ENCODE measurements at places on chromosomes 5 and 9.

GRCh38 chr9:19703702-19704101 lies 85.1 kb downstream of the SLC24A2 start:
- no peak for DNase-seq
- no peaks in the 10 kb centered on the region for H3K36me3 ChIP-seq

GRCh38 chr5:113084402-113085083 lies 107.9 kb downstream of the DCP2 start:
- H3K4me3 ChIP-seq, result no peak overlapping the region
- peaks cover 5% of the 10 kb centered on the region for H3K27me3 ChIP-seq
- no peaks in the 10 kb centered on the region for H3K36me3 ChIP-seq
- no peak overlapping the region for H3K27ac ChIP-seq
- DNase-seq, result no peak
- no peaks in the 10 kb centered on the region for H3K4me1 ChIP-seq

DNA sequence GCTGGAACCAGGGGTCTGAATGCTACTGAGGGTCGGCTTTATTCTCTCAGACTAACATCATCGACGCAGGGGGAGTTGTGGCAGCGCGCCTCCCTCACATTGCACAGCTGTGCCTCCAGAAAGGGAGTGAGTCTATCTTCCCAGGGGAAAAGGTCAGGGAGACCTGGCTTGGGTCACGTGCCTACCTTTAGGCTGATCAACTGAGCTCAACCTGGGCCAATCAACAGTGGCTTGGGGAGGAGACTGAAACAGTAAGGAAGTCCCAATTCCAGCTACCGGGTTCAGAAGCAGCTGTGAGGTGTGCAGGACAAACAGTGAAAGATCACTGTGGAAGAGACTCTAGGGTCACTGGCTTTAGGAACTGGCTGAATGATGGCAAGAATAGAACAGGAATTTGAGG lies 14.3 kb downstream of the SNX30 start:
- peaks cover 2% of the 10 kb centered on the region for H3K27me3 ChIP-seq
- no peak for DNase-seq
- H3K27ac ChIP-seq, result no peak overlapping the region
- no peak overlapping the region for H3K4me3 ChIP-seq
- peaks cover 15% of the 10 kb centered on the region for H3K36me3 ChIP-seq
- H3K4me1 ChIP-seq, result peaks cover 4% of the 10 kb centered on the region

- no peaks in the 10 kb centered on the region for H3K36me3 ChIP-seq
- peaks cover 8% of the 10 kb centered on the region for H3K4me1 ChIP-seq
- no peak for DNase-seq
- no peak overlapping the region for H3K27ac ChIP-seq
- no peaks in the 10 kb centered on the region for H3K27me3 ChIP-seq
Observed at GRCh38 chr9:98038958-98039357, 17.6 kb upstream of the NANS start.

DNA sequence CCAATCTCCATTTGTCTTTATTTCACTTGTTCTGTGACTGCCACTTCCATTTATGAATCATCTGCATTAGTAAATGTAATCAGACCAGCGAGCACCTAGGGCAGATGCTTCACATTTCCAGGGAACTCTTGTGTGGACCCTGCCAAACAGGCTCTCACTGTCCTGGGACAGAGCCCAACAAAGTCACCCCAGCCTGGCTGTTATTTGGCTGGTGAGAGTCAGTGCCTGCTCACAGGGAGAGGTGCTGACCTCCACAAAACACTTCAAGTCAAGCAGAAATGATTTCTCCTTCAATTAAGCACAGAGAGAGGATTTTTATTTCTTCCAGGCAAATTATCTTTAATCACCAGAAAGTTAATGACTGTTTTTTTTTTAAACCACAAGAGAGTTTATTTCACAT lies 568.0 kb downstream of the MTRR start:
- no peaks in the 10 kb centered on the region for H3K27me3 ChIP-seq
- H3K36me3 ChIP-seq, result no peaks in the 10 kb centered on the region
- no peak overlapping the region for H3K4me3 ChIP-seq
- no peak for DNase-seq
- H3K4me1 ChIP-seq, result no peaks in the 10 kb centered on the region

- H3K27me3 ChIP-seq, result no peaks in the 10 kb centered on the region
- no peaks in the 10 kb centered on the region for H3K36me3 ChIP-seq
- DNase-seq, result no peak
Observed at GRCh38 chr9:96057155-96057554, 181.7 kb downstream of the ERCC6L2 start.

- no peak for DNase-seq
- H3K4me3 ChIP-seq, result no peak overlapping the region
- H3K36me3 ChIP-seq, result no peaks in the 10 kb centered on the region
- H3K27ac ChIP-seq, result no peak overlapping the region
- peaks cover 12% of the 10 kb centered on the region for H3K27me3 ChIP-seq
Observed at GRCh38 chr5:96624596-96624995, 37.6 kb upstream of the CAST start.

GRCh38 chr5:123881759-123882244 lies 369.8 kb downstream of the CSNK1G3 start:
- no peaks in the 10 kb centered on the region for H3K36me3 ChIP-seq
- no peaks in the 10 kb centered on the region for H3K4me1 ChIP-seq
- no peaks in the 10 kb centered on the region for H3K27me3 ChIP-seq
- H3K4me3 ChIP-seq, result no peak overlapping the region
- H3K27ac ChIP-seq, result no peak overlapping the region

GRCh38 chr5:91361790-91362189 lies 21.3 kb downstream of the ARRDC3 start:
- no peak overlapping the region for H3K27ac ChIP-seq
- H3K27me3 ChIP-seq, result peaks cover 15% of the 10 kb centered on the region
- no peak for DNase-seq
- H3K4me3 ChIP-seq, result no peak overlapping the region
- peaks cover 4% of the 10 kb centered on the region for H3K36me3 ChIP-seq
- H3K4me1 ChIP-seq, result peaks cover 9% of the 10 kb centered on the region

GRCh38 chr5:110702300-110702699 lies 24.2 kb downstream of the TMEM232 start:
- H3K4me3 ChIP-seq, result no peak overlapping the region
- peaks cover 2% of the 10 kb centered on the region for H3K27me3 ChIP-seq
- DNase-seq, result no peak
- no peak overlapping the region for H3K27ac ChIP-seq
- peaks cover 3% of the 10 kb centered on the region for H3K4me1 ChIP-seq

DNA sequence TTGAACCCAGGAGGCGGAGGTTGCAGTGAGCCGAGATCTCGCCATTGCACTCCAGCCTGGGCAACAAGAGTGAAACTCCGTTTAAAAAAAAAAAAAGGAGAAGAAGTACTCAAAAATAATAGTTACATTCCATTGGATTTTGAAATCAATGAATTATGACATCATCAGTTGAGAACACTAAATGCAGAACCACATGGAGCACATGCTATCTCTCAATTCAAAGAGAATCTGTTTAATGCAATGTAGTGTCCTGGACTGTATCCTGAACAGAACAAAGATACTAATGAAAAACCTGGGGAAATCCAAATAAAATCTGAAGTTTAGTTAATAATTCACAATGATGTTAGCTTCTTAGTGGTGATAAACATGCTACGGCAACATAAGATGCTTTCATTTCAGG lies 20.3 kb downstream of the CDC14B start:
- no peak for DNase-seq
- no peaks in the 10 kb centered on the region for H3K4me1 ChIP-seq
- no peak overlapping the region for H3K4me3 ChIP-seq
- H3K27ac ChIP-seq, result no peak overlapping the region

- peaks cover 46% of the 10 kb centered on the region for H3K36me3 ChIP-seq
- H3K27ac ChIP-seq, result peak overlapping the region; percentile 97
- DNase-seq, result peak; percentile 79
- H3K4me1 ChIP-seq, result peaks cover 55% of the 10 kb centered on the region
- H3K27me3 ChIP-seq, result no peaks in the 10 kb centered on the region
Observed at GRCh38 chr5:172115541-172115982, 72.5 kb downstream of the STK10 start.

DNA sequence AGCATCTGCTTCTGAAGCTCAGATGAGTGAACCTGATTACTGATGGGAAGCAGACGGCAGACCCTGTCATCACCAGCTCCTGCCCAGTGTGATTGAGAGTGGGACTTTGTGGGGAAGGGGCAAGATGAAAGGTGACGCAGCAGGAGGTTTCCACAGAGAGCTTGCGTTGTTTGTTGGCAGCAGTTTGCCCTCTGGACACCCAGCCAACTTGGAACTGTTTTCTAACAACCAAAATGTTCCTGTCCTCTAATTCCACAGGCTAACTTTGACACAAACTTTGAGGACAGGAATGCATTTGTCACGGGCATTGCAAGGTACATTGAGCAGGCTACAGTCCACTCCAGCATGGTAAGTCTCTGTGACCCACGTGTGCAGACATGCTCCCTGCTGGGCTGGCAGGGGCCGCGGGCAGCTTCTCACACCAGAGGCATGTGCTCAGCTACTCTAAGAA lies 20.9 kb downstream of the CYFIP2 start:
- H3K27ac ChIP-seq, result no peak overlapping the region
- peaks cover 62% of the 10 kb centered on the region for H3K36me3 ChIP-seq
- peaks cover 73% of the 10 kb centered on the region for H3K4me1 ChIP-seq

GRCh38 chr5:61438298-61438970 lies 106.4 kb downstream of the ZSWIM6 start:
- no peak overlapping the region for H3K4me3 ChIP-seq
- no peaks in the 10 kb centered on the region for H3K4me1 ChIP-seq
- DNase-seq, result no peak

GRCh38 chr5:94402096-94402495 lies 216.3 kb downstream of the KIAA0825 start:
- no peaks in the 10 kb centered on the region for H3K4me1 ChIP-seq
- H3K4me3 ChIP-seq, result no peak overlapping the region
- no peaks in the 10 kb centered on the region for H3K36me3 ChIP-seq
- no peak overlapping the region for H3K27ac ChIP-seq

- peaks cover 15% of the 10 kb centered on the region for H3K36me3 ChIP-seq
- H3K27me3 ChIP-seq, result no peaks in the 10 kb centered on the region
- peak; percentile 80 for DNase-seq
- H3K4me3 ChIP-seq, result no peak overlapping the region
- no peak overlapping the region for H3K27ac ChIP-seq
- H3K4me1 ChIP-seq, result peaks cover 9% of the 10 kb centered on the region
Observed at GRCh38 chr5:123610665-123611405, 98.9 kb downstream of the CSNK1G3 start.

- H3K27me3 ChIP-seq, result peaks cover 12% of the 10 kb centered on the region
- H3K27ac ChIP-seq, result no peak overlapping the region
- no peak for DNase-seq
- no peaks in the 10 kb centered on the region for H3K4me1 ChIP-seq
Observed at GRCh38 chr5:98781964-98782363, 8.5 kb downstream of the RGMB start.

- H3K4me1 ChIP-seq, result no peaks in the 10 kb centered on the region
- no peak for DNase-seq
- no peak overlapping the region for H3K27ac ChIP-seq
Observed at GRCh38 chr9:70951749-70952727, 169.4 kb downstream of the TRPM3 start.

DNA sequence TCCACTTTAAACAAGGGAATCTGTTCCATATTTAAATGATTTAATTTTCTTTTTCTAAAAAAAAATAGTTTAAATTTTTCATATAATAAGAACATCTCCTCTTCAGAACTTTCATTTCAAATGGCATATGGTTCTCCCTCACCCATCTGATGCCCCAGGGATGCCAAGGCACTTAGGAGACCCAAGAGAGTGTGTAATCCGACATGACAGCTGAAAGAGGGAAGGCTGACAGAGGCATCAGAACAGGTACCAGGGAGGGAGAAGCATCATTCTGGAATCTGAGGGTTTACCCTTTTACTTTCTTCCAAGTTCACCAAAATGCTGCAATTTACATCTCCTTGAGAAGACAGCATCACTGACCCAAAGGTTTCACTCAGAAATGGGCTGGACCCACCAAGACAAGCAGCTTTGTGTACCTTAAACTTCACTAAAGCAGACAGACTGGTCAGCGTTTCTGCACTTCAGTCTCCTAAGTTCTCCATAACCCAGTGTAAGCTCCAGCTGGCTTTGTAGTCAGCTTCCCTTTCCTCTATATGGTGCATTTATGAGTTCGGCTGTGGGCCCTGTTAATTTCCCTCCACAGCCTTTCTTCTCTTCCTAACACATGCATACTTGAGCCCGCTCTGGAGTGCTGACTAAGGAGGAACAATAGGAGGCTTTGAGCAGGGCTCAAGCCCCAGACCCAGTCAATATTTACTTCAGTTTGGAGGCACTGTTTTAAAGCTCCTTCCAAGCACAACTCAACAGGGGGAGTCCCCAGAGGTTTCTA lies 17.7 kb downstream of the EFNA5 start:
- no peak overlapping the region for H3K4me3 ChIP-seq
- H3K27ac ChIP-seq, result no peak overlapping the region
- DNase-seq, result no peak
- H3K27me3 ChIP-seq, result peaks cover 17% of the 10 kb centered on the region
- H3K4me1 ChIP-seq, result no peaks in the 10 kb centered on the region
- no peaks in the 10 kb centered on the region for H3K36me3 ChIP-seq

GRCh38 chr5:16679863-16680262 lies 63.1 kb upstream of the RETREG1 start:
- no peaks in the 10 kb centered on the region for H3K4me1 ChIP-seq
- no peak for DNase-seq
- H3K4me3 ChIP-seq, result no peak overlapping the region
- no peaks in the 10 kb centered on the region for H3K36me3 ChIP-seq

DNA sequence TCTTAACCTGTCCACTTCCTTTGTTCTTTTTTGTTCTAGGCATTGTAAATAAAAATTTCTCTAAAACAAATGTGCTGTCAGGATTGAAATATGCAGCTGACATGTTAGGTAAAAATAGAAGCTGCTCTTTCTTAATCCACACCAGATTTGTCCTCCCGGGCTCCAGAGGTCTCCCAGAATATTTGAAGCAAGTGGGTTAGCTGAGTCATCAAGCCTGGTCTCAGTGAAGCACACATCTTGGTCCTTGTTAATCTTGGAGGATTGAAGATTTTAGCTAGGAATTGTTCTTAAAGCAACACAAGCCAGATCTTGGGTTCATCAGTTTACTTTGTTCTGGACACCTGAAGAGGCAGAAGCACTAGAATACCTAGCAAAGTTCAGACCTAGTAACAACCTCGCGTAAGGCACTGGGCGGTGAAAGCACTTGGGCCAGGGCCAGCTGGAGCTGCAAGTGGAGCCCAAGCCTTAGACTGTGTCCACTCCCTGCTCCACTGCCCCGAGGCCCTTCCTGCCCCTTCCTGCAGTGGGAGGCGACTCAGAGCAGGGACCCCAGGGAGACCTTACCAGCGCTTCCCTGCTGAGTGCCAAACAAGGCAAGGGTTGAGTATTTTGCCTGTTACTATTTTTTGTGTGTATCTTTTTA lies 36.5 kb downstream of the HABP4 start:
- H3K27me3 ChIP-seq, result no peaks in the 10 kb centered on the region
- peaks cover 33% of the 10 kb centered on the region for H3K36me3 ChIP-seq
- no peak overlapping the region for H3K27ac ChIP-seq
- H3K4me3 ChIP-seq, result no peak overlapping the region
- H3K4me1 ChIP-seq, result peaks cover 8% of the 10 kb centered on the region

- DNase-seq, result peak; percentile 86
- H3K27ac ChIP-seq, result no peak overlapping the region
- no peaks in the 10 kb centered on the region for H3K36me3 ChIP-seq
- peaks cover 9% of the 10 kb centered on the region for H3K4me1 ChIP-seq
- H3K4me3 ChIP-seq, result no peak overlapping the region
- H3K27me3 ChIP-seq, result no peaks in the 10 kb centered on the region
Observed at GRCh38 chr9:120619751-120620655, 40.0 kb upstream of the CDK5RAP2 start.

- DNase-seq, result peak; percentile 92
- H3K27ac ChIP-seq, result no peak overlapping the region
Observed at GRCh38 chr5:177071666-177072385, 14.9 kb upstream of the FGFR4 start.

GRCh38 chr5:5644249-5644648 lies 221.8 kb downstream of the ICE1 start:
- no peak overlapping the region for H3K4me3 ChIP-seq
- H3K4me1 ChIP-seq, result no peaks in the 10 kb centered on the region
- no peak for DNase-seq
- no peaks in the 10 kb centered on the region for H3K36me3 ChIP-seq
